ENCODE measurements at places on chromosomes 6 and 20. TPM values are rescaled to one million over a fixed set of nuclear protein-coding genes. Genes with fewer than 3 reads are reported as not detected.

GRCh38 chr6:28648035-28648877 is 122.6 kb downstream of the GPX5 start:
- peak; percentile 12 for DNase-seq

GRCh38 chr6:140124498-140124897 is 750.0 kb upstream of the CITED2 start:
- no peak for DNase-seq

DNA sequence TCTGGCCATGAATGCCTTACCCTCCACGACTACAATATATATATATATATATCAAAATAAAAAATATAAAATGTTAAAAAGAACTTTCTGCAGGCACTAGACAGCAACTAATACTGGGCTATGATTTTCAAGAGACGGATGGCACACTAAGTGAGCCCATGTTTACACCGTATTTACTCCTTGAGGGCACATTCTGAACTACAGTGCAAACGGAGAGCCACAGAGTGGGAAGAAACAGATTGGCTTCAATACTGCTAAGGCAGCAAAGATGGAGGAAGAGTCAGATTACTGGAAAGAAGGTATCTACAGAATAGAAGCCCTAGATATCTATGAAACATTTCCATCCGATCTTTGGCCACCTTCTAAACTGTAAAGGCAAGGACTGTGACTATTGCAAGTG is 330.3 kb downstream of the HTR1B start:
- DNase-seq = no peak

The DNAH8 gene
- 0.22 TPM for total RNA-seq

GRCh38 chr6:17397764-17398194 is 4.4 kb downstream of the CAP2 start:
- DNase-seq = no peak

- no peak for DNase-seq
These were observed 280.6 kb upstream of the PRDM1 start for GRCh38 chr6:105805501-105806023.

- DNase-seq = no peak
These were observed 44.4 kb downstream of the CDS2 start for GRCh38 chr20:5171064-5171789.

GRCh38 chr6:144334150-144334708 is 49.1 kb downstream of the UTRN start:
- DNase-seq = peak; percentile 65

The RAET1L gene
- total RNA-seq = not detected

The GATA5 gene
- not detected for total RNA-seq

The SLC13A3 gene
- total RNA-seq = 0.13 TPM

GRCh38 chr20:47354714-47355488 is 1.6 kb downstream of the ZMYND8 start:
- DNase-seq = no peak

The SLC44A4 gene
- total RNA-seq = 0.60 TPM

GRCh38 chr20:50724851-50725723 is 6.3 kb upstream of the PARD6B start:
- DNase-seq = peak; percentile 51

- DNase-seq = no peak
These were observed 280.9 kb downstream of the QKI start for GRCh38 chr6:163695414-163695864.

DNA sequence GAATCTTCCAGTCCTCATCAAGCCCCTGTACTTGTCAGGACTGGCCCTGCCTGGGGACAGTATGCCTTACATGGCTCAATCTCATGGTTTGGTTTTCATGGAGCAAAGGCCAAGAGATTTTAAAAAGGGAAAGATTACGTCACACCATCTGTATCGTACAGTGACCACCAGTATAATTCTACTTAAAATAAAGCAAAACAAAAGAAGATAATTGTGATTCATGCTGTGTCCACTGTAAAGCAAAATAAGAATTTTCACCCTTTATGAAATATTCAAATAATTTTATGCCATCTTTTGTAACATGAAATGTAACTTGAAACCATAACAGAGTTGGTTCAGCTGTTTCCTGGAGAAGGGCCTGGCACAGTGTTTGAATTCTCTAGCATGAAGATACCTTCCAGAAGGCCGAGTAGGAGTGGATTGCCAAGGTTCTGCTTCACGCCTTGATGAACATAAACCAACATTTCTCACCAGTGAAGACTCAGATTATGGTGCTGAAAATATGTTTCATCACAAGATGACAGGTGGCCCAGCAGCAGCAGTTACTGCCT is 486.5 kb downstream of the RFPL4B start:
- no peak for DNase-seq

The HDGFL1 gene
- not detected for total RNA-seq

- DNase-seq = no peak
These were observed 32.8 kb upstream of the PMEPA1 start for GRCh38 chr20:57742507-57743181.

DNA sequence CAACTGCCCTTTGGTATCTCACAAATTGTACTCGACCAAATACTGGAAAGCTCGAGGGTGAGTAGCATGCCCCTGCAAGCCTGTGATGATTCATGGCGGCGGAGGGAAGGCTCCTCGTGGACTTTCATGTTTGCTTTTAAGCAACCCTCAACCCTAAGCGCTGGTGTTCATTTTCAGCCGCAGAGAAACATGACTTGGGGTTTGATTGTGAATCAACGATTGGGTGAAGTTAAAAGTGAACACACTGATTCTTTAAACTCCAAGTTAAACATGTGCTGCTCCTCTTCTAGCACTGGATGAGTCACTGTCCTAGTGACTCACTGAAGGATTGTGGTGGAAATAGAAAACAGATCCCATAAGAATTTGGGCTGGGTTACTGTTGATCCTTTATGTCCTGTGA is 8.3 kb downstream of the CD109 start:
- DNase-seq = no peak

GRCh38 chr6:101392586-101393230 is 800 bp upstream of the GRIK2 start:
- DNase-seq = no peak

DNA sequence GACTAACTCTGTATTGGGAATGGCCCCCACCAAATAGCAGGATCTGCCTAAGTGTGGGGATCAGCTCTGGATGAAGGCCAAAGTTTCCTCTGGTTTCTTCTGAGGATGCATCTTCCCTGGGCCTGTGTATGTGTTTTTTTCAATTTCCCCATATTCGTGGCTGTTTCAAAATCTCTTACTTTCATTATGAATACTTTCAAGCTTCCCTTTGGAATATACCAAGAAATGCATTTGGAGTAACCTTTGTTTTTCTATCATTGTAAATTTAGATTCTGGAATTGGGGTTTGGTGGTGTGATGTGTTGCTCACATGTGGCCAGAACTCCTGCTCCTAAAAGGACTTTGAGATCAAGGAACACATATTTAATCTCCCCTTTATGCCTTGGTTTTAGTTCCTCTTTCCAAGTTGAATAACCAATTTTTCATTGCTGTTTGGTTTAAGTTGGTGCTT is 8.4 kb downstream of the ENTPD6 start:
- no peak for DNase-seq

The HSPA12B gene
- not detected for total RNA-seq

The ADAM33 gene
- not detected for total RNA-seq

The CDSN gene
- not detected for total RNA-seq

- DNase-seq = no peak
These were observed 67.1 kb downstream of the TPD52L1 start for GRCh38 chr6:125220712-125221111.

DNA sequence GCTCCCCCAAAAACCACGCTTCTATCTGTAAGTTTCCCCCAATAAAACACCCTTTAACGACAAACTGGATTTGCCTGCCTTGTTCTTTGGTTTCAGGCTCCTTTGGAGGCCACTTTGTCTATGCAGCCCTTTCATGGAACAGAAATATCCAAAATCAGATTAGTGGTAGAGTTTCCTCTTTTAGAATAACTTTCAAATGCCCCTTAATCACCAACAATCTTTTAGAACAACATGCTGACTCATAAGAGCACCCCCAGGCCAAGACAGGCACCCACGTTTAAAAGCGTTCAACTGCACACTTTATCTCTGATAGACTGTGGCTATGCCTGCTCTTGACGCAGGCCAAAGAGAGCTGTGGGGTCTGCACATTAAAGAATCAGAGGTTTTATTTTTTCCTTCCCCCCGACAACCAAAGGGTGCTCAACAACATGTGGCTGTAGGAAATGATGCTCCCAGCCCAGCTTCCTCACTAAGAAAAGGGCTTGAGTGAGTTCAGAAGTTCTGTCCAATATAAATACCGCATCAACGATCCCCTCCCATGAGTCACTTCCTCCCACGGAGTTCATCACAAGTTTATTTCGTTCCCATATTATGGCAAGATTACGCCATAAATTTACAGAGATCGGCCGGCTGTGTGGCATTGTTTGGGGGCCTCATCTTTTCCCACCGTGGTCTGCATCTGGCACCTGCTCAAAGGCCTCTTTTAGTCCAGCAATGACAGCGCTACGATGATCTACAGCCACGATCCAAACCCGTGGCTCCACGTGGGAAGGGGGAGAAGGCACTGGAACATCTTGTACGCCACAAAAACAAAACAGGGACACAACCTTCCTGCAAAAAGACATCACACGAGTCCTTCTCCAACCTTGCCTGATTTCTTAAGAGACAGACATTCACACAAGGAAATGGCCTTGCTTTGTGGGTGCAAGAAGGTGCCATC is 88.8 kb upstream of the NFATC2 start:
- no peak for DNase-seq

The MYLIP gene
- total RNA-seq = 12.7 TPM

DNA sequence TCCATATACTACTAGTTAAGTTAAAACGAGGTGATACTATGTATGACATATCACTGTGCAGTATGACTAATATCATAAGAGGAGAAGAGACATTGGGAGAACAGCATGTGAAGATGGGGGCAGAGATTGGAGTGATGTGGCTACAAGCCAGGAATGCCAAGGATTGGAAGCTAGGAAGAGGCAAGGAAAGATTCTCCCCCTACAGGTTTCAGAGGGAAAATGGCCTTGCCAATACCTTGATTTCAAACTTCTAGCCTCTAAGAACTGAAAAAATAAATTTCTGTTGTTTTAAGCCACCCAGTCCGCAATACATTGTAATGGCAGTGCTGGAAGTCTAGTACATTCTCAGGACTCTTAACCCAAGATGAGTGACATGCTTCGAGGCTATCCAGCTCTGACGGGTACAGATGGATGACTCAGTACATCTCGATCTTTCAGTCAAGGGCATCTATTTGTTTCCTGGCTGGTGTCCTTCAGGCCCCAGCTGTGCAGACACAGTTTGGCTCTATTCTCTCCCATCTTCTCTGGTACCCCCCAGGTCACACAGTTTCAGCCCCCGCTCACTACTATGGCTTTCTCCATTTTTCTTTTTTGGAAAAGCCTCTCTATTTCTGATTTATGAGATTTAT is 55.5 kb upstream of the THEMIS start:
- no peak for DNase-seq
